ENCODE measurements at places on chromosomes 2 and 18.

DNA sequence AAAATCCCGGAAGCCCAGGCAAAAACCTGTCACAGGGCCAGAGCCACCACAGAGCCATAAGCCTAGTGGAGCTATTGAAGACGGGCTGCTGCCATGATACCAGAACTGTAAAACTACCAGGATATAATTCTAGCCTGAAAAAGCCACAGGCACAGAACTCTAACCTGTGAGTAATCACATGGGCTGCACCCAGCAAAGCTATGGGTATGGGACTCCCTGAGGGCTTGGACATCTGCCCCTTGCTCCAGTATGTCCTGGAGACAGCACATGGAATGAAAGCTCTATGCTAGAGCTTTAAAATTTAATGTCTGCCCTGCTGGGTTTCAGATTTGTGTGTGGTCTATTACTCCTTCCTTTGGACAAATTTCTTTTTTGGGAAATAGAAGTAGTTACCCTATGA lies 2183.6 kb upstream of the CELF4 start:
- DNase-seq: no peak

DNA sequence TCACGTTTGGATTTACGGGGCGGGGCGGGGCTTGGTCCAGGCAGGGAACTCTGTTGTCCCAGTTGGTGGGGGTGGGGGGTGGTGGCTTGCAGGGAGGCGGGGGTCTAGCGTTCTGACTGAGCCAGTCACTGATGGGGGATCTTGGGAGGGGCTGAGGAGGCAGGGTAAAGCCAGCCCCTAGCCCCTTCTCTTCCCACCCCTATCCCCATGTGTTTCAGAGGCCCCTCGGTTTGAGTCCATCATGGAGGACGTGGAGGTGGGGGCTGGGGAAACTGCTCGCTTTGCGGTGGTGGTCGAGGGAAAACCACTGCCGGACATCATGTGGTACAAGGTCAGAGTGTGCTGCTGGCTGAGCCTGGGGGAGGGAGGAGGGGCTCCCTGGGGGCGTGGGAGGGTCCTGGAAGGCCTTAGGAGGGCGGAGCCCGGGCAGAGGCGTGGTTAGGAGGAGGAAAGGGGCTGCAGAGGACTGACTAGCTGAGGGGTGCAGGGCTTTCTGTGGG lies 22.0 kb upstream of the GMPPA start:
- DNase-seq: no peak

- DNase-seq: no peak
Measured at GRCh38 chr18:26133652-26134051, at the start of gene PSMA8. Gene PSMA8, plus strand, starts transcription at chr18:26133869. Its CDS starts 97 bp downstream, at chr18:26133966.

DNA sequence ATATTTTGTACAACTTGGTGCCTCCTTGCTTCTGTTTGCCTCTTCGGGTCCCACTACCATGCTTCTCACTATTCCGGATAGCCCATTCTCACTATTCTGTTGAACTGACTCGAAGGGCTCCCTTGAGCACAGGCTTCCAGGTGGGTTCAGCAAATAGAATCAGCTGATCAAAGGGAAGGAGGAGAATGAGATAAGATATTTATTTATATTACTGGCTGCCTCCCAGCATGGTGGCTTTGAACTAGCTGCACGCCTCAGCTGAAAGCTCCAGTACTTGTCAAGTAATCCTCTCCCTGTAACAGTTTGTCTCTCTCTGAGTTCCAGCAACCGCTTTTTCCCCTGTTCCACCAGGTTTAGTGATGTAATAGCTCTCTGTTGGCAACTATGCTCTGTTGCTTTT lies 187.8 kb upstream of the HNRNPA3 start:
- no peak for DNase-seq

DNA sequence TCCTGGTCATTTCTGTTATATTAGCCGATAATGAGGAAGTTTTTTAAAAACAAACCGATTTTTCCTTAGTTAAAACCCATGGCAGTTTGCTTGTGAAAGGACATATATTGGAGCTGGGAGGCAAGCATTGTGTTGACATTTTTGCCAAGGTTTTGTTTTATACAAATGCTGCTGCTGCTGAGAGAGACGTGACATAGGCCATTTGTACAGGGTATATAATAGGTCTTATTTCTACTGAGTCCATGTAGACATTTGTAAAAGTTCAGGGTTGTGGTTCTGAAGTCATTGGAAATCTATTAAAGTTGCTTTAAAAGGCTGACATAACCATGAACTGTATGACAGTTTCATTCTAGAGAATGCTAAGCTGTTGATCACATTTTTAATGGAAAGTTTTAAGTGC lies 424.0 kb upstream of the FANCL start:
- no peak for DNase-seq

DNA sequence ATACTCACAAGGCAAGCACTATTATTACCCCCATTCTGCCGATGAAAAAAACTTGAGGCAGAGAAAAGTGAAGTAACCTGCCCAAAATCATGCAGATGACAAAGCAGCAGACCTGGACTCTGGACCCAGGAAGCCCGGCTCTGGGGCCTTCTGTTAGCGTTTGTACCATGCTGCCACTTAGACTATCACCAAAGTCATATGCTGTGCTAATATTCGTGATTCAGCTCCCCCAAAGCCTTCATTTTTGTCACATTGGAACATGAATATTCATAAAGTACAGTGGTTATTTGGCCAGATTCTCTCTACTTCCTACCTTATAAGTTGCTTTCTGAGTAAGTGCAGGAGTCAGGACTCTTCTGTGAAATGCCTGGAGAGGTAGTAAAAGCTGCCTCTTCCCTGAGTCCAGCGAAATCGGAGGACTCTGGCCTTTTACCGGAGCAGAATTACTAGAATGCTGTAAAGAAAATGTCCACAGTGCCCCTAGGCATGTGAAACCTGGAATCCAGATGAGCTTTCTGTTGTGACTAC lies 86.7 kb downstream of the FTCDNL1 start:
- no peak for DNase-seq

- no peak for DNase-seq
Measured at GRCh38 chr2:130824492-130825061, 12.1 kb upstream of the ARHGEF4 start.

- no peak for DNase-seq
Measured at GRCh38 chr18:21741562-21742314, 1.1 kb downstream of the MIB1 start.

DNA sequence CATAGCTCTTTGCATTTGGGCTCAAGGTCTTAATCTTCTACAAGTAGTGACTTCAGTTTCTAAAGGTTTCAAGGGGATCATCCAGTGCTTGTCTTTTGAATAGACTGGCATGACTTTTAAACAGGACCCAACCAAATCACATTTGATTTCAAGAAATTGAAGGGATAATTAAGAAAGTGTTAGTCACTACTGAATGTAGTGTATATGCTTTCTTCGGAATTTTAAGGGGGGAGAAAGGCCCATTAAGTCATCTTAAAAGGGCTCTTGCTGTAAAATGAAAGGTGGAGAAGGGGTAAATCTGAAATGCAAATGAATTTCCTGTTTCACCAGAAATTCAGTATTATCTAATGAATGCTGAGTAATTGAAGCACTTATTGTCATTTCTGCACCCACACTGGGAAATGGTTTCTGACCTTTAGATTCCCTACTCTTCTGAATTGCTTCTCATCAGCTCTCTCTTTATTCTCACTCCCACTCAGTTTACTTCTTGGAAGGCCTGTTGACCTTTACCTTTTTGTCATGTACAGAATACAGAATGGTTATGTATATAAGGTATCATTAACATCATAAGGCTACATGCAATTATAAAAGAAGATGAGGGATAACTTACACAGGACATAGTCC lies 241.4 kb downstream of the SLC8A1 start:
- DNase-seq: no peak

DNA sequence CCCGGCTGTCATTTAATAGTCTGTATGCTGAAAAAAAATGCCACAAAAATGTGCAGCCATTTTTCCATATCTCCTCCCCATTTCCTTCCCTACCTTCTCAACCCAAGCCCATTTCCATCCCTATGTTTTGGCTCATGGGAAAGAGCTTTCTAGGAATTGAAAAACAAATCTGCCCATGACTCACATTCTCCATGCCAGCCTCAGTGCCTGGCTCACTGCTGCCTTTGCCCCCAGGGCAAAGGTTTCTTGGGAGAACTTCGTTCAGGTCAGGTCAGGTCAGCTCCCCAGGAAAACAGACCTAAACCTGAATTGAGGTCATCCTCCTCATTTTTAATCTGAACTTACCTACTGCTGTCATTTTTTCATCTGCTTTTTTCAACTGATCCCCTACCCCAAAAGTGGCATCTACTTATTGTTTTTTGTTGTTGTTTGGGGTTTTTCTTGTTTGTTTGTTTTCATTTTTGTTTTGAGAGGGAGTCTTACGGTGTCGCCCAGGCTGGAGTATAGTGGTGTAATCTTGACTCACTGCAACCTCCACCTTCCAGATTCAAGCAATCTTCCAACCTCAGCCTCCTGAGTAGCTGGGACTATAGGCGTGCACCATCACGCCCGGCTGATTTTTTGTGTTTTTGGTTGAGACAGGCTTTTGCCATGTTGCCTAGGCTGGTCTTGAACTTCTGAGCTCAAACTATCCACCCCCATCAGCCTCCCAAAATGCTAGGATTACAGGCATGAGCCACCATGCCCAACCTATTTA lies 66.7 kb downstream of the FECH start:
- DNase-seq: no peak

GRCh38 chr2:20439193-20439475 lies 7.7 kb upstream of the RHOB start:
- DNase-seq: no peak

DNA sequence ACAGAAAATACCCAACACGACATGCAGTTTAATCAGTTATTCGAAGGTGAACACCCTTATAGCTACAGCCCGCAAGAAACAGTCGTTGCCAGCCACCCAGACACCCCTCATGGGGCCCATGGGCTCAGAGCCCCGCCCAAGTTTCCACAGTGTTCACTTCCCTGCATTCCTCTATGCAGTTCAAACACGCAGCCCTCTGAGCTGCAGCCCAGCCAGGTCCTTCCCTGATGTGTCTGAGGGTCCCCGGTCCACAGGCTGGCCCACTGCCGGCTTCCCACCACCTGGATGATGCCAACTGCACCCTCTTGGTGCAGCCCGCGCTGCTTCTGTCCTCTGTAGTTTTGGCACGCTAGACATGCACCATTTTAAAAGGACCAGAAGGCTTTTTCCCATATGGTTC lies 87.4 kb downstream of the ZNF516 start:
- DNase-seq: no peak

DNA sequence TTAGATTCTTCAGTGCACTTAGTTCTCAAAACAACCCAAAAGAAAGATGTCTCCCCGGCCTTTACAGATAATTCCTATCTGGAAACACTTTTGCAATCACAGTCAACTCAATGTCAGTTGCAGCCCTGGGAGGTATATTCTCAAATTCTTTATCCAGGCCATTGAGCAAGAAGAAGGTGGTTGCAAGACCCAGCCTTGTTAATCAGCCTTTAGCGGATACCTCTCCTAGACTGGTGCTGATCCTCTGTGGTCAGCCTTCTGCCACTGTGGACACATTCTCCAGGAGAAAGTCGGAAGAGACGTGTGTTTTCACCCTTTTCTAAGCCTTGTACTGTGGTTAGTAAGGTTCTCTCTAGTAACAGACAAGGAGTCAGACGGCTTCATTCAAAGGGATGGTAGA lies 7.8 kb upstream of the FZD7 start:
- no peak for DNase-seq

DNA sequence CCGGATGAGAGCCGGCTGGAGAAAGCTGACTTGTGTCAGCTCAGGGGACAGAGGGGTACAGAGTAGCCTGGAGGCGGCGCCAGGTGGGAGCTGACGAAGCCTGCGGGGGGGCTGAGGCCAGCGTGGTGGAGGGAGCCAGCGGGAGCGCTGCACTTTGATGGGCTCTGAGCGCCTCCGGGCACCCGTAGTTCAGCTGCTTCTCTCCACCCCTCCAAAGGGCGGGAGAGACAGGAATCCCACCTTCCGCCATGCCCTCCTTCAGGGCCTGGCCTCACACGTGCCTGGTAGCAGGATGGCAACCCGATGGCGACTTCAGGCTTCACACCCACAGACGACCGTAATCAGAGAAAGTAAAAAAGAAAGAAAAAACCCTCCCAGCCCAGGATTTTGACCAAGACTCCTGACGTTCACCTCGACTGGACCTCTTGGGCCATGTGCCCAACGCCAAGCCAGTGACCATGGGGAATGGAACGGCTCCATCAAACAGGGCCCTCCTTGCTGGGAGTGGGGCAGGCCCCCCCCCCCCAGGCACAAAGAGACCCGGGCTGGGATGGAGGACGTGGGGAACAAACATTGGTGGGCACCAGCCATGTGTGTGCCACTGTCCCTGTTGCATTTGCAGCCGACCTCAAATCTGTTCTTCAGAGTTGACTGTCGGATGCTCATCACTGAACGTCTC lies 60.7 kb upstream of the ASAP2 start:
- DNase-seq: no peak

DNA sequence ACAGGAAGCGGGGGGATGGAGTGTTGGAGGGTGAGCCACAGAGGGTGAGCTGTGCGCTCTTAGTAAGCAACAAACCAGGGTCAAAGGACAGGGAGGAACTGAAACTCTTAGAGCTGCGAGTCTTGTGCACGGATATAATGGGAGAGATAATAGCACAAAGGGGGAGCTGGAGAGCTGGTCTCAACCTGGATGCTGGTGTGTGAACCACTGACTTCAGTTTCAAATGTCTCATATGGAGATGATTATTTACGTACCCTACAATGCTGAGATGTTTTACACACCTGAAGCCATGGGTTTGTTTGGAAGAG lies 35.9 kb downstream of the PTGR3 start:
- no peak for DNase-seq

DNA sequence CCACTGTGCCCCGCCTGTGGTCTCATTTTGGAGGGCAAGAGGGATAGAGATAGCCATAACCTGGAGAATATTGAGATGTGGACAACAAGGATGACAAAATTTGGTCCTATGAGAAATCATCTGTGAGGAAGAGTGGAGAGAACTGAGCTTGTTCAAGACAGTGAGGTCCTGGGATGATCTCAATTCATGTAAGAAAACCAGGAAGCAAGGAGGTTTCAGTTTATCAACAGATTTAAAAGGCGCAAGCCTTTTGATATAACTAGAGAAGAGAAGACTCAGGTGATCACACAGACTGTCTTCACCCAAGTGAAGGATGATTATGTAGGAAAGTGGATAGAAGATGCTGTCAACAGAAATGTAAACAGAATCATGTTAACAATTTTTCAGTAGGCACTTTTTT lies 39.1 kb downstream of the PCBP1 start:
- no peak for DNase-seq

- DNase-seq: no peak
Measured at GRCh38 chr2:73886357-73886756, 6.5 kb upstream of the ACTG2 start.

Data from NCI-H446 (cell line).